Cerebellum (tissue), 4 donors: ENCODE measurements at places on chromosomes 16 and 17. TPM values are rescaled to one million over a fixed set of nuclear protein-coding genes. Genes with fewer than 3 reads are reported as not detected.
A peak's percentile ranks its signal among the peaks of the same experiment; 100 is the strongest.

The OTOP2 gene
- total RNA-seq, result not detected

The KRTAP4-9 gene
- total RNA-seq, result not detected

The GRIN2C gene
- 8.1 TPM for total RNA-seq

The DNAH2 gene
- 1.00 TPM for total RNA-seq

The TMEM204 gene
- 3.3 TPM for total RNA-seq

The KRTAP9-2 gene
- not detected for total RNA-seq

GRCh38 chr16:80602894-80603293 is 62.1 kb downstream of the DYNLRB2 start:
- DNase-seq, result no peak

DNA sequence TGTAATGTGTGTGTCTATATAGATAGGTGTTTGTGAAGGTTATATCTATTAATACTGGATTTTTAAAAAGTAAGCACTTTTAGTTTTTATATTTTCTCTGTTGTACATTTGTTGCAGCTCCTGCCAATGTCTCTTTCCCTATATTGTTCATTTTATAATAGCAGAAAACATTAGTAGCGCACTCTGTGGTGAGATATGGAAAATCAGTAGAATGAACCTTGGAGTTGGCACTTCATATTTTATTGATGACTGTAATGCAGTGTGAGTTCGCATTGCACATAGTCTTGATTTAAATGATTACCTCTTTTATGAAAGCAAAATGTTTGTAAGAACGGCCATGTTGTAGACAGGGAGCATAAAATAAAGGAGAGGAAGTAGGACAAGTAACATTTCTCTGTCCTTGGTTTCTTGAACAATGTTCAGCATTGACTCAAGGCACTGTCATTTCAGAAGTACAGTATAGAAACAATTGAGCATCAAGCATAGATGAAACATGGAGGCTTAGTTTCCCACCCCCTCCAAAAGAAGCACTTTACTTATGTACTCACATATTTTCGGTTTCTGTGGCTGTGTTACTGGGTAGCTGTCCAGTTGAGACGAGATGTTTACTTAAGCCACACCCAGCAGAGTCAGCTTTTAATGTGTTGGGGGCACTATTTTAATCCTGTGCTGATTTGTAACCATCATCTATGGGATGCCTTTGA is 74.0 kb downstream of the TANC2 start:
- DNase-seq, result no peak

DNA sequence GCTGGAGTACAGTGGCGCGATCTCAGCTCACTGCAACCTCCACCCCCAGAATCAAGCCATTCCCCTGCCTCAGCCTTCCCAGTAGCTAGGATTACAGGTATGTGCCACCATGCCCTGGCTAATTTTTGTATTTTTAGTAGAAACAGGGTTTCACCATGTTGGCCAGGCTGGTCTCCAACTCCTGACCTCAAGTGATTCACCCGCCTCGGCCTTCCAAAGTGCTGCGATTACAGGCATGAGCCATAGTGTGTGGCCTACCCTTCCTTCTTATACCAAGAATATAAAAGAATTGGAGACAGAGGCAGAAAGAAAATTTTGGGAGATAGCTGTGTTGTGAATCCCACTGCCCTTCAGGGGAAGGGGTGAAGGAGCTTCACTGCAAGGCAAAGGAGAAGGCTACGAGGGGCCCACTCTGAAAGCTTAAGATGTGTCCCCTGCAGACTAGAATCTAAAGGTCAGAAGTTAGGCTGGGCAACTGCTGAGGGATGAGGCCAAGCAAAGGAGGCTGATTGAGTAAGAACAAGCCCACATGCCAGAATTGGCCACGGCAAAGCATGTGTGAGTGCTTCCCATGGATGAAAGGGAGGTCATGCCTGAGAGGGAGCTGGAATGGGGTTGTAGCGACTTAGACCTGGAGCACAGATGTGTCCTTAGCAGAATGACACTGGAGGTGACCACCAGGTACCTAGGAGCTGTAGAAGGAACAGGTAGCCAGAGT is 8.4 kb upstream of the CRYBA1 start:
- no peak for DNase-seq

GRCh38 chr16:1645914-1646525 is 32.1 kb upstream of the JPT2 start:
- no peak for DNase-seq

DNA sequence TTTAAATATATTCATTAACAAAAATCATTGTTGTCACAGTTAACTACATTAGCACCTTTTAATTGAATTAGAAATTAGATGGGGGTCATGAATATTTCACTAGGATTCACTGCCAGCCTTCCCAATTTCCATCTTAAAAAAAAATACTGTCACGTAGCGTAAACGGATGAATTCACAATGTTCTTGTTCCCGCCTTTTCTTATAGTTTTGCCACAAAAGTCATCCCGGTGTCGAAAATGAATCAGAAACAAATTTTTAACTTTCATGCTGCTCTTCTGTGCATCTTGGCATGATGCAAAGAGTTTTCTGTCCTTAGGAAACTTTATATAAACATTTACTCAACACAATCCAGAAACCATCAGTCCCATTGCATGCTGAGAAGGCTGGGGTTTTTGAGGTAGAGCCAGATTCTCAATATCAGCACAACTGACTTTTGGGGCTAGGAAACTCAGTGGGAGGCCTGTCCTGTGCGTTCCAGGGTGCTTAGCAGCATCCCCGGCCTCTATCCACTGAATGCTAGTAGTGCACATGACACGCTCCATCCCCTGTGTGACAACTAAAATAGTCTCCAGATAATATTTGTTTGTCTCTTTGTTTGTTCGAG is 252.9 kb upstream of the XYLT1 start:
- no peak for DNase-seq

DNA sequence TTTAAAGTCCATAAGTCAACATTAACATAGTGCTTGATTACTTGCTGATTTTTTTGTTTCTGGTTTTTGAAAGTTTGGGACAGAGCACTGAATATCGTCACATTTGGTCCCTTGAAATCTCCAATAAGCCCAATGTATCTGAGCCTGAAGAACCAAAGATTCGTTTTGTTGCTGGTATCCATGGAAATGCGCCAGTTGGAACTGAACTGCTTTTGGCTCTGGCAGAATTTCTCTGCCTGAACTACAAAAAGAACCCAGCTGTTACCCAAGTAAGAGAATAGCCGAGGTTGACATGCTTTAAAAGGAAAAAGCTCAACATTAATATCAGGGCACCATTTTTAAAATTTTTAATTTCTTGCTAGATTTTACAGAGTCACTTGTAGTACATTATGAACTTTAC is 27.7 kb upstream of the GOSR1 start:
- DNase-seq, result peak; percentile 46

GRCh38 chr17:76868176-76868668 is at the start of gene MGAT5B:
Gene MGAT5B (plus strand): TSS chr17:76868404. CDS start chr17:76869030, 626 bp downstream.
- DNase-seq, result peak; percentile 89

- no peak for DNase-seq
Observed at GRCh38 chr16:66605177-66605978, 874 bp downstream of the CMTM3 start.

DNA sequence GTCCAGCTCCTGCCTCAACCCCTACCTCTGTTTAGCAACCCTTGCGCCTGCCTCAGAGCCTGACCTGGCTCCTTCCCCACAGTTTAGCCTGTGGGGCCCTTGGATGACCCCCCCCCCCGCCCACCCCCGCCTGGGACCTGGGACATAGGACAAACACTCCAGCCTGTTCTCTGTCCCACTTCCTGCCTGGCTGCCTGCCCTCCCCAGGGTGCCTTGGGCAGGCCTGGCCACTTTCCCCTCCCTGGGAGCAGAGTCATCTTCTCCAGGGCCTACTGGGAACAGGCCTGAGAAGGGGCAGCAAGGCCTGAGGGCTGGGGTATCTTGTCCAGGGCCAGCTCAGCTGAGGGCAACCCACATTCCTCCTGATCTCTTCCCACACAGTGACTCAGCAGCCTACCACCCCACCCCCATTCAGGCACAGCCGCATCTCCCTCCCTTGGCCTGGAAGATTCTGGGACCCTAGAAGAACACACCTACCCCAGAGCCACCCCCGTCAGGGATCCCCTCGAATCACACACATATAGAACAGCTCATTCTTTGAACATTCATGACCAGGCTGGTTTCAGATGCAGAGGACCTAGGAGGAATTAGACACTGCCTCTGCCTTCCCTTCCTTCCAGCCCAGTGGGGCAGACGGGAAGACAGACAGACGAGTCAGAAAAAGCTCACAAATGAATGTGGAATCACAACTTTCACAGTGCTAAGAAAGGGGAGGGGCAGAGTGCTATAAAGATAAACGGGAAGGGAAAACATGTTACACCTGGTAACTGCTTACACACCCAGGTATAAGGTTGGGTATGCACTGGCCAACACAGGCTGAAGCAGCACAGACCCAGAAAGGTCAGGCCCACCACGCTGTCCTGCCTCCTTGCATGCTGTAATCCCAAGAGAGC is 6.0 kb downstream of the FHOD1 start:
- no peak for DNase-seq

- no peak for DNase-seq
Observed at GRCh38 chr16:66416939-66417700, 10.0 kb upstream of the BEAN1 start.
